ENCODE measurements at places on chromosomes 11 and 22.

- DNase-seq = no peak
These were observed 890 bp upstream of the GLYATL1 start for GRCh38 chr11:58938398-58938797.

GRCh38 chr11:19025481-19026406 lies 34.8 kb downstream of the MRGPRX2 start:
- peak; percentile 29 for DNase-seq

GRCh38 chr22:47257566-47257965 lies 495.1 kb downstream of the TBC1D22A start:
- no peak for DNase-seq

- DNase-seq = no peak
These were observed 19.5 kb downstream of the MN1 start for GRCh38 chr22:27782088-27782487.

GRCh38 chr11:764322-765024 lies 12.8 kb downstream of the GATD1 start:
- no peak for DNase-seq

DNA sequence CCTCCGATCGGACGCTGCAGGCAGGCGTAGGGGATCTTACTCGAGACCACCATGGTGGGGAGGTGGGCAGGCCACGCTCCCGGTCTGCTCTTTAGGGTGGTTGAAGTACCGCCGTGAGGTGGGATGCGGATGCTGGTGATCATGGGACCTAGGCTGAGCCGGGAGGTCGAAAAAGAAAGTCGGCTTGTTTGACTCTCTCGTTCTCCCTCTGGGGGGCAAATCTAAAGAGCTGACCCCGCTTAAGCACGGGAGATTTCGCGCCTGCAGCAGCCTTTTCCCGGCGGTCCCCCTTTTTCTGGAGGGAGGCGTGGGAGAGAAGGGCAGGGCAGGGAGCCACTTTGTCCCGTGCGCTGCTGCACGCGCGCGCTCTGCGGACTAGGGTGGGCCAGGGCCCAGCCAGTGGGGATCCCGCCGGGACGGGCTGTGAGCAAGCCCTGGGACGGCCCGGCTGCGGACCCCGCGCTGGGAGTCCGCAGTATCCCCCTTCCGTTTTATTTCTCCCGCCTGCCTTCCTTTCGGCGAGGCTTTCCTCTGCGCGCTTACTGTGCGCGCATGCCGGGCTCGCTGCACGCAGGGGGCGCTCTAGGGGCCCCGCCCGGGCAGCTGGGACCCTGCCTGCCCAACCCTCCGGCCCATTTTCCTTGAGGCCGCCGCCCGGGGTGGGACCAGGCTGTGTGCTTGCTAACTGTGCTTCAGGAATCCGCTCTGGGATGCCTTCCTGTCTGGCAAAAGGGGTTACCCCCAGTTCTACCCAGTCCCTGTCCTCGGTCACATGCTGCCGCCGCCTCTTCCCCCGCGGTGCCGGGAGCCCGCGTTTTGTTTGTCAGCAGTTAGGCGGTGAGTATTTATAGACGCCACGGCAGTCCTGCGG lies 81.0 kb downstream of the PRR5L start:
- peak; percentile 31 for DNase-seq

GRCh38 chr22:33811686-33812085 lies 108.6 kb downstream of the LARGE1 start:
- DNase-seq = no peak

DNA sequence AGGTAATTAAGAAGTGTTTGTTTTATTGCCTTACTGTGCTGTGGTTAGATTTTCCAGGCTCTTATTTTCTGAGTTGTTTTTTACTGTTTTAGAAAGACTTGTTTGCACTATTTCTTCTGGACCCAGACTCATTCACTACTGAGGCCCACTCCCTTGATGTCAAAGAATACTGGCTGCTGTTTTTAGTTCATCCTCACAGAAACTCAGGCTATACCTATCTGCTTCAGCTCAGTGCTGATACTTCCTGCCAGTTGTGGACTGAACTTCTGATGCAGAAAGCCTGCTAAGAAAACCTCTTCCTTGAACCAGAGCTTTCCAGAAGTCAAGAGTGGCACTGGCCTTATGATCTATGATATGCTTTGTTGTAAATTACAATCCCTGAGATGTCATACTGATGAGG lies 15.9 kb upstream of the PIK3IP1 start:
- DNase-seq = no peak

GRCh38 chr11:41308286-41308685 lies 151.2 kb downstream of the LRRC4C start:
- no peak for DNase-seq

DNA sequence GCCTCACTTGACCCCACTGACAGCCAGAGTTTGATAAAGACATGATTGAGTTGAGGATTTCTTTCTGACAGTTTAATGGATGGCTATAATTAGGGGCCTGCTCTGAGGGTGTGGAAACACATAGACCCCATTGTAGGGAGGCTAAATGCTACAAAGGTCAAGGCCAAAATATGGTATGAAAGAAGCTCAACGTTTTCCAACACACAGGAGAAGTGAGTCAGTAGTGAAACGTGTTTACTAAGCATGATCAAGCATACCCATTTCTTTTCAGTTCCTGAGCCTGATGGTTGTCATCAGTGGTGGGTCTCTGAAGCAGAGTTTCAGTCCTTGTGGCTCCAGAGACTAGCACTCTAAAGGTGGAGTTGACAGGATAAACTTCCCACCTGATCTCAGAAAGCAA lies 69.7 kb downstream of the SNX19 start:
- no peak for DNase-seq
